ENCODE measurements at places on chromosomes 2 and 18.

DNA sequence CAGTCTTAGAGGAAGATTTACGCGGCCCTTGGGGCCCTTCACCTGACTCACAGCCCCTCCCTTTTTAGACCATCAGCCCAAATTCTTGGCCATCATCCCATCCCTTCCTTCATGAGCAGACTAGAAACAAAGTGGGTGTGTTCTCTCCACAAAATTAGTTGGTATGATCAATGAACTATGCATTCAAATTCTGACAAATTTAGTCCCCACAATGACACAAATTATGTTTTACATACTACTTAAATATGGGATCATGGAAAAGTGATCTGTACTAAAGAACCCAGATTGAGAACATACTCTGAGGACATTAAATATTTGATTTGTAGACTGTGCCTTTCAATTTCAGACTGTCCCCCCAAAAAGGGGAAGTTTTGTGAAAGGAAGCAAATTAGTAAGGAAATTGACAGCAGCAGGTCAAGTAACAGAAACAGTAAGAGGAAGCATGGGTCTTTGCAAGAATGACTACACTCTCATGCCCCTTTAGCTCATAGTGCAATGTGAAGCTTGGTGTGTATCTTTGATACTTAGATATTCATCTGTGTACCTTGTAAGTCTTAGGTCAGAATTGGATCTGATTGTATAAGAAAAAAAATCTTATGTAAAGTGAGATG, 2.2 kb upstream of the MAPRE2 start:
- no peak for DNase-seq

DNA sequence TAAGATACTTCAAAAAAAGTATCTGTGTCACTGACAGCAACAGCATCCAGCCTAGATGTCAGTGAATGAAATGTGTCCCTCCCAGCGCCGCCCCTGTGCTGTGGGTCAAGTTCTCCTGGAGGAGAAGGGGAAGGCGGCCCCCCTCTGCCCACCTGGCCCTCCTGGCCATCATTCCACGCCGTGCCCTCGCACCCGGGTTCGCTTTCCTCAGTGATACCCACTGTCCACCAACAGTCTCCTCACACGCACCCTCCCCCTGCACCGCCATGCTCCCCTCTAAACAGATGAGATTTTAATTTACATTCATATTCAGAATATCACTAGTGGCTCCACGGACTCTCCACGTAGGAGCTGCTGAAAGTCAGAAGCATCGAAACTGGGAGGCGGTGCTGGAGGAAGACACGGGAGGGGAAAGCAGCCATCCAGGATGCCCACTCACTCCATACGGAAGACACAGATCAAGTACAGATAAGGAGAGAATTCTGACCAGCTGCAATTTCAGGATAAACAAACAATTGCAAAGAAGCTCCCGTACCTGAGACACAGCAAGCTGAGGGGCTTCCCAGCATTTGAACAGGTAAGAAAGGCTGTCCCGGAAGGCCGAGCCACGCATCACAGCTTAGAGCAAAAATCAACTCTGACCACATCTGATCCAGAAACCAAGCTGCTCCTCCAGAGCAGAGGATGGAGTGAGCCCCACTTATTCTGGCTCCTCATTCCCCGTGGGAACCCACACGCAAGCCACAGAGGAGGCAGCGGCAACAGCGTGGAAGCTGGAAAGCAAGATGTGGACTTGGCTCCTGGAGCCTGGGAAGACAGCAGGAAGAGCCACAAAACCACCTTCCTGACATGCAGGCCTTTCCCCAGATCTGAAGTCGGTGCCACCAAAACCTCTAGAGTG, 49.7 kb downstream of the PXDN start:
- DNase-seq: no peak

GRCh38 chr2:198077477-198077876, 273.1 kb downstream of the PLCL1 start:
- no peak for DNase-seq

DNA sequence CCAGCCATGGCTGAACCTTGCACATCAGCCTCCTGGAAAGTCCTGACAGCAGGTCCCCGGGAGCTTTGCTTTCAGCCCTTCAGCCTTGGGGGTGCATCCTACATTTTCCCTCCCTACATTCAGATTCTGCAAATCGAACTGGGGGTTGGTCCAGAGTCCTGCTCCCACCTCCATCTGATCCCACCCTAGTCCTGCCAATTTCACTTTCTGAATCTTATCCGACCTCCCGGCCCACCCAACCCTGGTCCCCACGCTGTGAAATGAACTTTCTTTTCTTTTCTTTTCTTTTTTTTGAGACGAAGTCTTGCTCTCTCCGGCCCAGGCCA, 47.8 kb upstream of the ODC1 start:
- no peak for DNase-seq

- no peak for DNase-seq
These were observed 64.9 kb downstream of the EMX1 start for GRCh38 chr2:72982219-72982618.

- no peak for DNase-seq
These were observed 37.2 kb downstream of the THUMPD2 start for GRCh38 chr2:39741871-39742270.

DNA sequence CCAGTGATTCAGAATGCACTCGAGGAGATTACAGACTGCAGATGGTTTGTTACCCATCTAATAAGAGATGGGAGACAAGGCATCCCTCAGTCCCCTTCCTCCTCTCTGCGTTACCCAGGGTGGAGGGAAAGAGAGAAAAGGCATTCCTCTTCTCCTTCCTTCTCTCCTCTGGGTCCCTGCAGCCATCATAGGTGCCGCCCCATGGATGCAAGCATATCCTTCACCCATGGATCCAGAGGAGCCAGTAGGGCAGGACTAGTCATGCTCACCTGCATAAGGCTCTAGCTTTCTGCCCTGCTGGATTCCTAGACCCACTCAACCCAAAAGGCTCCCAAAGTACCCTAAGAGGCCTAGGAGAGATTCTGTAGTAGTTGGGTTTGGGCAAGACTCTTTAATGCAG, 20.4 kb downstream of the CMPK2 start:
- DNase-seq: no peak

DNA sequence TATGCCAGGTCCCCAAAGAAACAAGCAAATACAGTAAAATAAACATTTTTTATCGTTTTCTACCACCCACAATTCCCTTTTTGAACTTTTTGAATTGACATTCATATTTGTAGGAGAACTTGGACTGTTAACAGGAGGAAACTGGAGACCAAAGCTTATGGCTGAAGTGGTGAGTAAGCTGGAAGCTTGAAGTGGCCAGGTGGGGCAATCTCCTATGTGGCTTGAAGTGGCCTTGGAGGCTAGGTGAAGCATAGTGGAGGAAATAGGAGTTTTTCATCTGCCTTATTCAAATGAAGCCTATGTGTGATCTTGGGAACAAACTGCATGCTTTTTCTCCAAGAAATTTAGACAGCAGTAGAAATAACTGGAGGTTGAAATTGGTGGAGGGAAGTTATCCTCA, 962.9 kb upstream of the FANCL start:
- no peak for DNase-seq

- DNase-seq: no peak
These were observed 440.5 kb downstream of the NBAS start for GRCh38 chr2:15120631-15121030.

- DNase-seq: no peak
These were observed 8.2 kb downstream of the FBXO11 start for GRCh38 chr2:47897883-47898731.

DNA sequence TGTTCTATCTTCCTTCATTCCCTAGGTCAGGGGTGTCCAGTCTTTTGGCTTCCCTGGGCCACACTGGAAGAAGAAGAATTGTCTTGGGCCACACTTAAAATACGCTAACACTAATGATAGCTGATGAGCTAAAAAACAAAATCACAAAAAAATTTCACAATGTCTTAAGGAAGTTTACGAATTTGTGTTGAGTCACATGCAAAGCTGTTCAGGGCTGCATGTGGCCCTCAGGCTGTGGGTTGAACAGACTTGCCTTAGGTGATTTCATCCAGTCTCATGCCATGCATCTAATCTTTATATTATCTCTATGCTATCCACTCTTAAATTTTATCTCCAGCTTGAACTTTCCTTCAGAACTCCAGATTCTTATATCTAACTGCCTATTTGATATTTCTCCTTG, 80.1 kb downstream of the CCDC85A start:
- DNase-seq: no peak

DNA sequence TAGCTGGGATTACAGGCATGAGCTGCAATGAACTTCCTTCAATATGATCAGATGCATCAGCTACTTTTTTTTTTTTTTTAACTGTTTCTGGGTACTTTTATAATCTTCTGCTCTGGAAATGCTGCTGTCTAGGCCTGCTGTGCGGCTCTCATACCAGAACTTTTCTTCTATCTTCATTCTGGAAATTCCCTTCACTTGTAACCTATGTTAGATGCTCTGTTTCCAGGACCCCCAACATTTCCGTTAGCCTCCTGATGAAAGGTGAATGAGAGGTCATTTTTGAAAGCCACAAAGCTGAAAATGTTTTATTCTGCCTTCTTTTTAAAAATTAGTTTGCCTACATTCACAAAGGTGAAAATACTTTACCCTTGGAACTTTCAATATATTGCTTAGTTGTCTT, 8.6 kb downstream of the AGFG1 start:
- DNase-seq: no peak

- DNase-seq: no peak
These were observed 611.7 kb downstream of the TSN start for GRCh38 chr2:122366969-122367645.

DNA sequence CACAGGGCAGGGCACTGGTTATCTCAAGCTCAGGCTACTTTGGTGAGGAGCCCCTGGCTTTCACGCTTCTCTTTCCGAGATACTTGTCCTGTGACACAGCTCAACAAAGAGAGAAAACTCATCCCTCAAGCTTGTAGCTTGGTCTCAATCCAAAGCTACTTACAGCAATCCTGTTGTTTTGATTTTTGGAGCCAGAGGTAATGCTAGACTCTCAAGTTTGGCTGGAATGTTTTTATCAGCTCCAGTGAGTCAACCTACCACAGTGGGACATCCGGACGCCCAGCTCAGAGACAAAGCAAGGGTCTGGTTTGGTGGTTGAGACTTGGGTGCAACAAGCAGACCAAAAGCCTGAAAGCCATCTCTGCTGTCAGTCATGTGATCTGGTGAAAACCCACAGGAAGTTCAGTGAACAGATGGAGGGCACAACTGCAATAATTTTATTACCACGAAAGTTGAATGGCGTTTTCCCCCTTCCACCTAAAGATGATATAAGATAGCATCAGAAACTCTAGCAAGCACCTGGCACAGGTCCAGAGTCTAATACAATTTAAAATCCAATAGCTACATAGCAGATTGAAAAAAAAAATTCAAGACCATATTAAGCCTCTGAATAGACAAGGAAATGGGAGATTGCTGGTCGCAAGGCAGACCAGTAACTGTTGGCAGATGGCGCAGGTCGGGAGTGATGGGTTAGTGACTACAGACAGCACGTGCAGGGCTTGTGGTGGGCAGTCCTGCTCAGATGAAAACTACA, 102.3 kb upstream of the SMAD7 start:
- no peak for DNase-seq

DNA sequence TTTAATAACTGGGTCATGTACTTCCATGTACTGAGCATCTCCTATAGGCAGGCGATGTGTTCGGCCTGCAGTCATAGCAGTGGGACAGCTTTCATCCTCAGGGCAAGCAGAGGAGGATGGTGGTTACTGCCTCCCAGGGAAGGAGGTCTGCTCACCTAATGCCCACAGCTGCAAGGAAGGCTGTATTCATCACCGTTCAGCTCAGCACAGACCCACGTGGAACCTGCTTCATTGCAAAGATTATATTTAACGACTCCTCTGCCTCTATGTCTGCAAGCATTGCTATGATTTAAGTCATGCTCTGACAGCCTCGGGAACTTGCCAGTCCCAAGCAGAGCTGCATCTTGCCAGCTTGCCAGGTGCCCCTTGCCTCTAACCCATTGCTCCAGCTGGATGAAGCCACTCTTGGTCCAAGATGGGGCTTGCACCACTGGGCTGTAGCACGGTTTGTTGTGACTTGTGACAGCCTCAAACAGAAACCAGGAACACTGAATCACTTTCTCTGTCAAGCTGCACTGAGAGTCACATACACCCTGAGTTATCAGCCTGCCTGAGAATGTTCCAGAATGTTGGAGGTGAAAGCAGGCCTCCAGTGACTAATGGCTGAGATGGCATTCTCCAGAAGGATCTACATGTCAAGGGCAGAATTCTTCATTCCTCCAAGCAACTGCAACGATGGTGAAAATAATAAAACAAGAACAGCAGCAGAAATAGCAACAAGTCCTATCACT, 651.1 kb upstream of the ID2 start:
- no peak for DNase-seq

- no peak for DNase-seq
These were observed 172.5 kb downstream of the SMAD2 start for GRCh38 chr18:47758000-47758399.

GRCh38 chr18:61079714-61080113, 253.5 kb upstream of the CDH20 start:
- DNase-seq: no peak

All from stimulated activated CD4-positive, alpha-beta T cell treated with anti-CD3 and anti-CD28 coated beads, Interleukin-15, amount 100 ng/mL, for 1 hour (primary cell).